ENCODE measurements at places on chromosomes 2 and 18.

DNA sequence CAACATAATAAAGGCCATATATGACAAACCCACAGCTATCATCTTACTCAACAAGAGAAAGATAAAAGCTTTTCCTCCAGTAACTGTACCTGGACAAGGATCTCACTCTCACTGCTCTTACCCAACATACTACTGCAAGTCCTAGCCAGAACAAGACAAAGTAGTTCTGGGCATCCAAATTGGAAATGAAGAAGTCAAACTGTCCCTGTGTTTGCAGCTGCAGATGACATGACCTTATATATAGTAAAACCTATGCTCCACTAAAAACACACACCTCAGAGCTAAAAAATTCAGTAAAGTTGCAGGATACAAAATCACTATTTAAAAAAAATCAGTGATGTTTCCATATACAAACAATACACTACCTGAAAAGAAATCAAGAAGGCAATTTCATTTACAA is 32.2 kb downstream of the USP34 start:
- no peak for DNase-seq

DNA sequence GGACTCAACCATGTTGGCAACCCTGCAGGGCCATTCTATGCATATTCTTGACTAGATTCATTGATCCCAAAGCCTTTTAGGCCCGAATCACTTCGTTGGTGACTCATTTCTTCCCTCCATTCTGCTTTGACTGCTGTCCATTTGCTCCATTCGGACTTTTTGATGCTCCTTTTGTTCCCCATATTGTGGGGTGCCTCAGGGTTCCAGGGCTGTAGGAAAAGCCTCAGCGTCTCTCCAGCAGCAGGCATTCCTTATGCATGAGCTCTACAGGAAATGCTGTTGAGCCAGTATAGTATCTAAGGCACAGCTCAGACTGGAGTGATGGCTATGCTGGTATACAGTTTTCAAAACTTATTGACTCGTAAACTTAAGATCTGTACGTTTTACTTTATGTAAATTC is 292.6 kb downstream of the PRKCE start:
- DNase-seq, result no peak

- no peak for DNase-seq
Measured at GRCh38 chr18:79250301-79250981, 145.3 kb upstream of the NFATC1 start.

DNA sequence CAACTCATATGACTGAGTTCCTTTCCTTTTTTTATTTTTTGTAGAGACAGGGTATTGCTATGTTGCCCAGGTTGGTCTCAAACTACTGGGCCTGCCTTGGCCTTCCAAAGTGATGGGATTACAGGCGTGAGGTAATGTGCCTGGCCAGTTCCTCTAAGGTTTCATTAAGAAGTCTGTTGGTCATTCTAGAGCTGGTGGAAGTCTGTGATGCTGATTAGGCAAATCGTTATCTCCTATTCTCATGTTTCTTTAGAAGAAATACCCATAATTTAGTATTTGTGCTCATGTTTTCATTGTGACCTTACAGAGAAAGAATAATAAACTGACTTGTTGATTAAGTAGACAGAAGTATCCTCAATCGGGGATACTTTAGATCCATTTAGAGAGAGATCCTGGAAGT is 106.1 kb upstream of the SP3 start:
- DNase-seq, result no peak

GRCh38 chr2:40445467-40445866 is 6.4 kb downstream of the SLC8A1 start:
- DNase-seq, result no peak
